ENCODE measurements at places on chromosomes 4 and X.

DNA sequence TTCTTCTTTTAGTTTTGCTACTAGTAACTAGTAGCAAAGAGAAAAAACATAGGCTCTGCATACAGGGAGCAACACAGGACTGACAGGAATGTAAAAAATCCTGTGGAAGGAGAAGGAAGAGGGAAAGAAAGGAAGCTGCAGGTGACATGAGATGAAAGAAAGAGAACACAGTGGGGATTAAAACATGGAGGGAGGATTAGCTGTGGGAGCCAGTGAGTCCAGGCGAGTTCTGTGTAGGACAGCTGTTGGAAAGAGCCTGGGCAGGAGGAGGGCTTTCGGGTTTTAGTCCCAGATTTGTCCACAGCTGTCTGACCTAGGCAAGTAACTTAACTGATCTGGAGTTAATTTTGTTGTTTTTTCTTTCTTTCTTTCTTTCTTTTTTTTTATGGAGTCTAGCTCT, 21.6 kb downstream of the CCNG2 start:
- no peak for DNase-seq

GRCh38 chr4:107255596-107255995, 219.5 kb upstream of the DKK2 start:
- no peak for DNase-seq

GRCh38 chr4:10081218-10081606, 35.4 kb downstream of the WDR1 start:
- no peak for DNase-seq

DNA sequence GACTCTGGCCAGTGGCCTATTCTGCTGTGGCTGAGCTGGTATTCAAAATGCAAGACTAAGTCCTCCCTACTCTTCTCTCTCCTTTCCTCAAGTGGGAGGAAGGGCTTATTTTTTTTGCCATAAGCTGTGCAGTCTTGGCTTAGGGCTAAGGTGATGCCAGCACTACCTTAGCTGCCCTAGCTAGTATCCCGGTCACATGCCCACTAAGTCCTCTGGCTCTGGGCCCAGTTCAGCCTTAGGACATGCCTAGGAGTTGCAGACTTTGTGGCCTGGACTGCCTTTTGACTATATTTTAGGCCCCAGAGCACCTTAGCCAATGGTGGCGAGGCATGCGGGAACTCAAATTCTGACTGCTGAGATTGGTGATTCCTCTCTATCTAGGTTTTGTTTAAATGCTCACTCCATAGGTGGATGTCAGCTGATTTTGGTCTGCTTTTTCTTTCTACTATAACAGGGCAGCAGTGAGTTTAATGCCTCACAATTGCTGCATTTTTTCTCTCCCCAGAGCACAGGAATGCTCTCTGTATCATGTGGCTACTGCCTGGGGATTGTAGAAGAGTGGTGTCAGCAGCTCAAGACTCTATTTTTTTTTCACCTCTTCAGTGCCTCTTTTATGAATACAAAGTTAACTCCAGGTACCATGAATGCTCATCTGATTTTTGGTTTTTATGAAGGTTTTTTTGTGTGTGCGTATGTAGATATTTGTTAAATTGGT, 472.9 kb upstream of the GRID2 start:
- DNase-seq: no peak

All from activated CD8-positive, alpha-beta memory T cell treated with anti-CD3 and anti-CD28 coated beads for 4 hours (primary cell).